ENCODE measurements at places on chromosomes 5 and 9. TPM values are rescaled to one million over a fixed set of nuclear protein-coding genes. Genes with fewer than 3 reads are reported as not detected.

C5 gene
- 1.6 TPM for total RNA-seq

S1PR3 gene
- total RNA-seq: 8.1 TPM

GRXCR2 gene
- total RNA-seq: not detected

PANK3 gene
- total RNA-seq: 79.7 TPM

CCNI2 gene
- total RNA-seq: 0.49 TPM

LCN15 gene
- 0.05 TPM for total RNA-seq

RAB3C gene
- total RNA-seq: not detected

HK3 gene
- not detected for total RNA-seq

PRDM9 gene
- total RNA-seq: not detected

ANKRD34B gene
- 0.10 TPM for total RNA-seq

ACSL6 gene
- total RNA-seq: 0.18 TPM

DNA sequence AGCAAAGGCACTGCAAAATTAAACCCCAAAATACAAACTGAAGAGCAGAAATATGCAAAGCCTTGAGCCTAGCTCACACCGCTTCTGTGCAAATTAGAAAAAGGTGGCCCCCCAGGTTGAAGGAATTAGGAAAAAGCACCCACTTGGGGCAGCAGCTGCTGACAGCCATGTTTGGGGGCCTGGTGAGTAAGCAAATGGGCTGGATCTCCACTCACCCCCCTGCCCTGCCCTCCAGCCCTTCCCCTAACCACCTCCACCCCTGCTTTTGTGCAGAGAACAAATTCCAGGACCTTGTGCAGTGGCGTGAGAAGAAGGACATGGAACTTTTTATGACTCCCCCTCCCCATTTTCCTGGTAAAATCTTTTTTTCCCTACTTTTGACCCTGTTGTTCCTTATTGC, 92.0 kb upstream of the DNAH5 start:
- DNase-seq: no peak

DNA sequence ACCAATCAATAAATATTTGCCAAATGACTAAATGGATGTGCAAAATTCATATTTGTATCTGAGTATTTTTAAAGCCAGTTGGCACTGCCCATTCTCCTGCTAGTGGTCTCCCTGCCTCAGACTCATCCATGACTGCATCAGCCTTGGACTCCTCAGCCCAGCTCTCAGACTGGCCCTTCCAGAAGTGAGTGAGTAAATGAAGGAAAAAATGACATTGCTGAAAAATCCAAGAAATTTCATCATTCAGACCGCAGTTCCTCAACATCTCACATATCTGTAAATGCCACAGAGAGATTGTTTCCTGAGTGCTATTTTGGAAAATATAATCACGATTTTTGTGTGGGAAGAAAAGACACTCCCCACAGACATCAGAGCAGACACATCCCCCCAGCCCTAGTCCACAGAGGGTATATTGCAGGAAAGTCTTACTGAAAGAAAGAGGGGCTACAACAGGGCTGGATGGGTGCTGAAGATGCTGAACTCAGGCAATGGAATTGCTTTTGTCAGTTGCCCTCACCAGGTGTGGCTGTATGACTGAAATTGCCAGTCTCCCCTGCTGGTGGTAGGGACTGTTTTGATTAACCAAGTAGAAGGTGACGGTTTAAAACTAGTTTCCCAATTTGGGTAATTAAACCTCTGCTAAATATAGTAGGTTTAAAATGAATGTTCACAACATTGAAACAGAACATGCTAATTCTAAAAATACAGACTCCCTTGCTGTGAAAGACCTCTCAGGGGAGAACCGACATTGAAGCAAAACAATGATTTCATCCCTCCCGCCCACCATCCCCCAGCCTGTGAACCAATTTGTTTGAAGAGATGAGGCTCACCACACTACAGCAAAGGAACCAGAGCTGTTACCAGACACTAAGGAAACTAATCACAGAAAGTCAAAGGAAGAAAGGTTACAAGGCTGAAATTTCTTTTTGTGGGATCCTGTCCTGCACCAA, 158.8 kb downstream of the DEPDC1B start:
- DNase-seq: no peak

DNA sequence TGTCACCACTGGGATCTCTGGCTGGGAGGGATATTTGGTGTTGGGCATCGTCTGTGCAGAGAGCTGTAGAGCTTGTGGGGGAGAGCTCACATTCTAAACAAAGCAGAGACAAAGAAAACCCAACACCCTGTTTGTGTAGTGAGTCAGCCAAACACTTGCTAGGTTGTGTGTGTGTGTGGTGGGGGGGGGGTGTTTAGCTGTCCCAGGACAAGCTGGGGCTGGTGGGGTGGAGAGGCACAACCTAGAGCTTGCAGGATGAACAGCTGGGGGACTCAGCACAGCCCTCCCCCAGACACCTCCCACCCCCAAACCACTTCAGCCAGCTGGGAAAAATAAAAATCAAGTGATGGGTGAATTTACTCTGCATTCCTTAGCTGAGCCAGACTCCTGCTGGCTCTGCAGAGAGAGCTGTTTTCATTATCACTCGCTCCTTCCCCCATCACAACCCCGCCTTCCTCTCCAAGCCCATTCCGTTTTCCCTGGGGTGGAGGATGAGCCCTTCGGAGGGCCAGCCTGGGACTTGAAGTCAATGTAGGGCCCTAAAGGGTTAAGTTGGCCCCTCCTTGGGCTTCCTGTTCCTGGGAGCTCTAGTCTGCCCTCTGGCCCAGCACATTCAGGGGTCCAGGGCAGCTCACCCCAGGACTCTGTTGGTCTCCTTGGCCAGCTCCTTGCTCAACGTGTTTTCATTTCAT, 2.6 kb downstream of the OLFML2A start:
- no peak for DNase-seq

DNA sequence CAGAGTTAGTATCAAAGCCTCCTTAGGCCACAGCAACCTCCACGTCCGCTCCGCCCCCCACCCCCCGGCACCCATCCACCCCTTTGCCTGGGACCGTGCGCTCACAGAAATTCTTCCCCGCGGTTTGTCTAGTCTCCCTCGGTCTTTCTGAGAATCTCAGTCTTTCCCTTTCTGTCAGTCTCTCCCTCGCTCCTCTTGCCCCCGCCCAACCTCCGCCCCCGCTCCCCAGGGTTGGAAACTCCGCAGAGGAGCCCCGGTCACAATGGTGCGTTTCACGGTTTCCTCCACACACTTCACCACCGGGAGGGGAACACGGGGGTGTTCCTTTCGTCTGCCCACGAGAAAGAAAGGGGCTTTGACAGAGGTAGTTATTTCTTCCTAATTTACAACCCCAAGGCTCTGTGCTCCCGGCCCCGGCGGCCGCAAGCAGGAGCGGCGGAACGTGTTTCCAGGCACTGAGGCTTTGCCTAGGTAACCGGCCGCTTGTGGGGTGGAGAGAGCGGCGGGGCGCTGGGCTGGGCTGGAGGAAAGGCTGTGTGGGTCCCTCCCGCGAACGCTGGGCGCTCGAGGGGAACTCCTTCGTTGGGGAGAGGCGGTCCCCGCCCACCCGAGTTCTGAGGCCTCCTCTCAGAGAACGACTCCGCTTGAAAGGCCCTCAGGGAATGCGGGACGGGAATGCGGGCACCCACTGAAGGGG, 2.1 kb downstream of the NR4A3 start:
- DNase-seq: no peak

GRCh38 chr9:135907006-135907430, 328 bp downstream of the CAMSAP1 start:
- no peak for DNase-seq

DNA sequence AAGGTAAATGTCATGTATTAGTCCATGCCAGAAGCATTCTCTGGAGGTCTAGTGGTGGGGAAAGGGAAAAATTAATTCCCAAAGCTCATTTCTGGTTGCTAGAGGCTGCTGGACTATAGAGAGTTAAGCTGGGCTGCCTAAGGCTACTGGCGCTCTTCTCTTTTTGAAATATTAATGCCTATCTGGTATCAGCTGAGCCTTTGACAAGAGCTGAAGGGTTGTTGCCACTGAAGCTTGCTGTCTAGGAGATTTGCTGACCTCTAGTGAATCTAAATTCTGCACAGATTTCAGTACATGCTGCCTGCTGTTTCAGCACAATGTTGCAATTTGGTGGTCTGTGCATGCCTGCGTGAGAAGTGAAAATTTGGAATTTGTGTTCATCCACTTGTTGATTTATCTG, 29.1 kb upstream of the PLCXD3 start:
- DNase-seq: no peak

DNA sequence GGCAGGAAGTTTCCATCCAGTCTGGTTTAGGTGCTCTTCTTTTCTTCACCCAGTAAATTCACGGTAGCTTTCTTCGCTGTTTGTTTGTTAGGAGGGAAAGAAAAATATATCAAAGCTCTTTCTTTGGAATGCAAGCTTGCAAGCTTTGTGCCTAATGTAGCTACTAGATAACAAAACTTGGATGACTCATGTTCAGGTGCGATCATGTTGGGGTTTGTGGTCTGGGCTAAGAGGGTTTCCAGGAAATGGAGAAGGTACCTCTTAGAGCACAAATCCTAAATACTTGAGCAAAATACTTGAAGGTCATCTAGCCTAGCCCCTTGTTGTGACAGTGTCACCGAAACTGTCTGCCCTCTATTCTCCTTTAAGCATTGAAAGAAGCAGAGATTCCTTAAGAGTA, 17.7 kb downstream of the SRP19 start:
- no peak for DNase-seq

DNA sequence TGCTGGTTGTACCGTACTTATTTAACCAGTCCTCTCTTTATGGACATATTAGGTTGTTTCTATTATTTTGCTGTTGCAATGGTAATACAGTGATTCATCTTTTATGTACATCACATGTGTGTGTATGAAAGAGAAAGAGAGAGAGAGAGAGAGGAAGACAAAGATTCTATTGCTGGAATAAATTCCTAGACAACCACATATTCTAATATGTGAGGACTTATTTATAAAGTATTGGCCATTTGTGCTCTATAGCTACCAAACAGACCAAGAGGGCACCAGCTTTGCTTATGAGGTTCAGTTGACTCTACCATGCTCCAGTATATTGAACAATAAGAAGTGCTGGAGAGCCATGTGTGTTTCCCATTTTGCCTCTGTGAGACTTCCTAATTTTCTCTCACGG, 513.5 kb downstream of the DMAC1 start:
- no peak for DNase-seq

DNA sequence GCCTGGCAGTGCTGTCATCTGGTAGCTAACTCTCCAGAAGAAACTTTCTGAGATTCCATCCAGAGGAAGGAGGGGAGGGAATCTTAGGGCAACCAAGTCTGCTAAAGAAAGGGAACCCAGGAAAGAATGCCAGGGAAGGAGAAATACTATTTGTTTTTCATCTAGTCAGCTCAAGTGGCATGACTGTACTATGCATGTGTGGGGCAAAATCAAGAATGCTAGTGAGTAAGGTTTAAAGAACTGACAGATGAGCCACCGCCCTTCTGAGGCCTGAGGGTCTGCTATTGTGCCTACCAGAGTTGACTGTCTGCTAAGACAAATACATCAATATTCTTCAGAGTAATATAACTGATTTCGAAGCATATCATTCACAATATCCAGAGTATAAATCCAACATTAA, 204.2 kb downstream of the SLC12A2 start:
- DNase-seq: no peak

GRCh38 chr9:89144238-89144637, 34.4 kb downstream of the SHC3 start:
- no peak for DNase-seq

GRCh38 chr5:132010645-132010988, 841 bp downstream of the ACSL6 start:
- no peak for DNase-seq

GRCh38 chr9:114729706-114730105, 47.7 kb upstream of the TEX48 start:
- DNase-seq: no peak

GRCh38 chr5:142872795-142873194, 102.6 kb downstream of the ARHGAP26 start:
- no peak for DNase-seq

GRCh38 chr9:113741886-113742854, 133.9 kb upstream of the ZNF618 start:
- DNase-seq: no peak

- no peak for DNase-seq
Measured at GRCh38 chr9:96126321-96126881, 175.6 kb downstream of the HSD17B3 start.

- DNase-seq: no peak
Measured at GRCh38 chr5:144017631-144018030, 152.8 kb downstream of the YIPF5 start.

DNA sequence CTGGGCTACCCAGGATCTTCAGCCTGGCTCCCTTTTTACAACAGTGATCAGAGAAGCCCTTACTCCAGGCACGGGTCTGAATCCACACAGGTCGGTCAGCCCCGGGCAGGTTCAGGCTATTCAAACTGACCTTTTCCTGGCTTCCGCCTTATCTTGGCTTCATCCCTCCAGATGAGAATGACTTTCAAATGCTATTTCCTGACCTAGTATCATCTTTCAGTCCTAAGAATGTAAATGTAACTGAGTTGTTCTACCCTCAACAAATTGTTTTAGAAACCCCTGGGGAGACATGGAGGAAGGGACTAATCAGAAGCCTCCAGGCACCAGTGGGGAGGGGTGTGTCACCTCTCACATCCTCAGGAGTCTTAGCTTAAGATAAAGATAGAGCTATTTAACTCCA, 213.2 kb downstream of the EPB41L4A start:
- no peak for DNase-seq

DNA sequence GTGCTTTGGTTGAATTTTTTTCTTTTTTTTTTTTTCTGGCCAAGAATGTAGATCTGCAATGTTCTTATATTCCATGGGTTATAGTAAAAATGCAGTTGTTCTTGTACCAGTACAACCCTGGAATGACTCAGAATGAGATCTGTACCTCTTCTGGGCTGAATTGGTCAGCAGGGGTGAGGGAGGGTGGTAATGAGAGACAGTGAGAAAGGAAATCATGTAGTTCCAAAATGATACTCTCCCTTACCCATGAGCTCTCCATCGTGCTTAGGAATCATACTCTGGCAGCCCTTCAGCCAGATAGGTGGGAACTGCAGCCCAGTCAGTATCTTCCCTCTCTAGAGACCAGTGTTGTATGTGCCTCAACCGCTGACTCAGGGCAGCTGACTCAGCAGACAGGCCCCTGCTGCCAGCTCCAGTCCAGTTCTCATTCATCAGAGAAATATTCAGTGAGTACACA, 2.1 kb upstream of the GLIS3 start:
- no peak for DNase-seq

- no peak for DNase-seq
Measured at GRCh38 chr5:112787896-112788295, 50.2 kb downstream of the APC start.

GRCh38 chr5:179608131-179608581, 15.3 kb downstream of the HNRNPH1 start:
- DNase-seq: no peak

- DNase-seq: no peak
Measured at GRCh38 chr5:37568018-37568753, 189.1 kb downstream of the WDR70 start.

DNA sequence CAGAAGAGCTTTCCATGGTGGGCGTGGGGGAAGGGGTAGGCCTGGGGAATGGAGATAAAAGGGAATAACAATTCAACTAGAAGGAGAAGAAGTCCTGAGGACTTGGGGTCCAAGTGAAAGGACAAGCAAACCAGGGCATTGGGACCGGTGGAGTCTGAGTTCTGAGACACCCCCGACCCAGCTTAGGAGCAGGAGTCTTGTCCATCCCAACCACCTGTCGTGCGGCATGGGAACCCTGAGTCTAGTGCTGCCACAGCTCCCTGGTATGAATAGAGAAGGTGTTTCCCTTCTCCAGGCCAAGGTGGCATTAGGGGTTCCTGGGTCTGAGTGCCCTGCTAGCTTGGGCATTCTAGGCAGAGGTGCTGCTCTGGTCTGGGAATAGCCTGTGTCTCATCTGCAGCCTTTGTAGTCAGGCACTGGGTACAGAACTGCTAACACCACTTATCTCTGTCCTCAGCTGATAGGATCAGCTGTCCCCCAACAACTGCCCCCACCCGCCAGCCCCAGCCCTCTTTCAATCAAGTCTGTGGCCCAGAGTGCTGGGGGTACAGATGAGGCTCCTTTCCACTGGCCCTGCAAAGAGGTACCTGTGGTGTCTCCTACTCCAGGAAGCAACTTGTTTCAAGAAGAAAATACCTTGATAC, 9.9 kb downstream of the HNRNPAB start:
- DNase-seq: no peak
